Peyer's patch (tissue), 4 donors: ENCODE measurements at places on chromosomes 6 and 20. TPM values are rescaled to one million over a fixed set of nuclear protein-coding genes. Genes with fewer than 3 reads are reported as not detected.

DNA sequence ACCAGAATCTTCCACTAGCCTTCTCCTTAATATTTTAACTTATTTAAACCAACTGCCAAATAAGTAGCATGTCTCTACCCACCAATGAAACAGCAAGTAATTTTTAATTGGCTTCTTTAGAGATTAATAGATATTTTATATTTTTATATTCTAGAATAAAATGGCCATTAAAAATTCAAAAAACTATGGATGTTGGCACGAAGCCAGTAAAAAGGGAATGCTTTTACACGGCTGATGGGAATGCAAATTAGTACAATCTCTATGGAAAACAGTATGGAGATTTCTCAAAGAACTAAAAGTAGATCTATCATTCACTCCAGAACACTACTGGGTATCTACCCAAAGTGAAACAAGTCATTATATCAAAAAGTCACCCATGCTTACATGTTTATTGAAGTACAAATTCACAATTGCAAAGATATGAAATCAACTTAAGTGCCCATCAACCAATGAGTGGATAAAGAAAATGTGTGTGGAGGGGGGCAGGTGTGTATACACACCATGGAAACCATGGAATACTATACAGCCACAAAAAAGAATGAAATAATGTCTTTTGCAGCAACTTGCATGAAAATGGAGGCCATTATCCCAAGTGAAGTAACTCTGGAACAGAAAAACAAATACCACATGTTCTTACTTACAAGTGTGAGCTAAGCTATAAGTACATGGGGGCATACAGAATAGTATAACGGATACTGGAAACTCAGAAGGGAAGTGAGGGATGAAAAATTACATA, 15.1 kb downstream of the SHPRH start:
- no peaks in the 10 kb centered on the region for H3K4me1 ChIP-seq
- H3K27ac ChIP-seq, result no peak overlapping the region
- H3K36me3 ChIP-seq, result peaks cover 77% of the 10 kb centered on the region
- no peak for DNase-seq
- no peak overlapping the region for H3K4me3 ChIP-seq

GRCh38 chr20:39019805-39020325, 57.7 kb downstream of the DHX35 start:
- no peaks in the 10 kb centered on the region for H3K4me1 ChIP-seq
- peaks cover 77% of the 10 kb centered on the region for H3K36me3 ChIP-seq
- no peak overlapping the region for H3K4me3 ChIP-seq
- no peak for DNase-seq
- H3K27ac ChIP-seq, result no peak overlapping the region

GRCh38 chr6:165850434-165851019, 187.5 kb upstream of the PDE10A start:
- H3K27ac ChIP-seq, result no peak overlapping the region
- H3K4me1 ChIP-seq, result peaks cover 15% of the 10 kb centered on the region
- peak; percentile 77 for DNase-seq
- no peak overlapping the region for H3K4me3 ChIP-seq

GRCh38 chr6:134928151-134928900, 21.6 kb downstream of the ALDH8A1 start:
- H3K4me1 ChIP-seq, result no peaks in the 10 kb centered on the region
- no peak for DNase-seq
- H3K4me3 ChIP-seq, result no peak overlapping the region
- H3K27ac ChIP-seq, result no peak overlapping the region
- no peaks in the 10 kb centered on the region for H3K27me3 ChIP-seq
- no peaks in the 10 kb centered on the region for H3K36me3 ChIP-seq

DNA sequence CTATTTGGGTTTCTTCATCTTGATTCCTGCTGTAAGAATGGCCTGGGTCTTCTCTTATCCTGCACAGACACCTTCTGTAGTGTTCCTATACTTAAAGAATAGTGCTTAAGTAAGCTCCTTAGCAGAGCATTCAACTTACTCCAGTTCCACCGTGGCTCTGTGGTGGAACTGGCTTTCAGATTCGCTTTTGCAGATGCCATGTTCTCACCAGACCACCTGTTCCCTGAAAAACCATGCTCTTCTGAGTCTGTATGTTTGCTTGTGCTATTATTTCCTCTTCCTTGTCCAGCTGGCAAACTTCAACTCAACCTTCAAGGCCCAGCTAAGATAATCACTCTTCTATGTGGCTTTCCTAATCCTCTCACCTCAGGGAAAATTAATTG, 4.9 kb downstream of the ELMO2 start:
- no peaks in the 10 kb centered on the region for H3K27me3 ChIP-seq
- H3K27ac ChIP-seq, result peak overlapping the region; percentile 59
- H3K36me3 ChIP-seq, result no peaks in the 10 kb centered on the region
- no peak overlapping the region for H3K4me3 ChIP-seq
- DNase-seq, result no peak

DNA sequence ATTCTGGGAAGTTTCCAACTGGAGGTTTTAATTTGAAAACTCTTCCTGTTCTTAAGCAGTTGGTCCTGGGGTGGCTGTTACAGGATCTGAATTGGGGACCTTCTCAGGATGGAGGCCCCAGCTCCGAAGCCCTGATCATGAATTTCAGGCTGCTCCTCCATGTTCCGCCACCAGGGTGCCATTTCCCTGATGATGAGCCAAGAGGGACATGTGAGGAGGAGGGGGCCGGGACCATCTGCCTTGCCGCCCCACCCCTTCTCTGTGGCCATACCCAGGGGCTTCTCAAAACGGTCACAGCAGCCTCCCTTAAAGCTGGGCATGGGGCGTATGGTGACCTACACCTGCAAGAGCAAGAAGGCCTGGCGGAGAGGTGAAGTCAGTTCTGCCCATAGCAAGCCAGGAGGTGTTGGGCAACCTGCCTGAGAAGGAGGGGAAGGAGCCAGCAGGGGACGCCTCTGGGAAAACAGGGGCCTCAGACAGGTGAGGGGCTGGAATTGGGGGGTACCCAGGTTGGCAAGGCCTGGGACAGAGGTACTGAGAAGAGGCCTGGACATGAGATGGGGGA, 3.6 kb upstream of the BAK1 start:
- H3K27me3 ChIP-seq, result no peaks in the 10 kb centered on the region
- DNase-seq, result no peak
- peaks cover 7% of the 10 kb centered on the region for H3K4me1 ChIP-seq
- no peak overlapping the region for H3K4me3 ChIP-seq
- H3K36me3 ChIP-seq, result no peaks in the 10 kb centered on the region

DNA sequence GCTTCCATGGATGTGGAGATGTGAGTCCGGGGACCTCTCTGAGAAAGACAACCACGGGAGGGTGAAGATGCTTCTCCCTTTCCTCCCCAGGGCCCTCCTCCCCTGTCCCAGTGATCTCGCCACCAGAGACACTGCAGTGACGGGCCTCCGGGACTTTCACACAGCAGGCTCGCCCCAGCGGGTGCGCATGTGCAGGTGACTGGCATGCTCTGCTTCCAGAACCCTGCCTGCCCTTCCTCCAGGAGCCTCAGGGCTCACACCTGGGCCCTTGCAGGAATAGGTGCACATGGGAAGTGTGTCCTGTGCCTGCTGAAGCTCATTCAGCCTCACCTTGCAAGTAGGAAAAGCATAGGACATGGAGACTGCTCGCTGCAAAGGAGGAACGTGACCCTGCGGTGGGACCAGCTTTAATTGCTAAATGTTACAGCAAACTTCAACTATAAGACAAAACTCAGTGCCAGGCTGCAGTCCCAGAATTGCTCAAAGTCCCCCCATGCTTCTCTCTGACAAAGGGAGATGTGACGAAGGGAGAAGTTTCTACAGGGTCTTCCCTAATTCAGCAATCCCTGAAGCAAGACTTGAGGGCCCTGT, 19.2 kb downstream of the CST8 start:
- DNase-seq, result no peak
- no peak overlapping the region for H3K27ac ChIP-seq
- H3K36me3 ChIP-seq, result no peaks in the 10 kb centered on the region
- H3K4me3 ChIP-seq, result no peak overlapping the region

GRCh38 chr6:4969609-4970285, 34.1 kb downstream of the RPP40 start:
- no peak overlapping the region for H3K4me3 ChIP-seq
- no peaks in the 10 kb centered on the region for H3K27me3 ChIP-seq

- no peak for DNase-seq
- H3K27me3 ChIP-seq, result no peaks in the 10 kb centered on the region
- no peak overlapping the region for H3K4me3 ChIP-seq
- H3K4me1 ChIP-seq, result no peaks in the 10 kb centered on the region
Observed at GRCh38 chr6:16979677-16980370, 122.0 kb upstream of the STMND1 start.

The SLC16A10 gene
- total RNA-seq, result 2.5 TPM

The TENT5A gene
- 66.2 TPM for total RNA-seq

The GNL1 gene
- 34.5 TPM for total RNA-seq

The CNR1 gene
- total RNA-seq, result 2.8 TPM

The OR2J3 gene
- total RNA-seq, result not detected

The PCED1A gene
- 47.1 TPM for total RNA-seq

The RGS17 gene
- 0.67 TPM for total RNA-seq

The PXMP4 gene
- 4.7 TPM for total RNA-seq
